ENCODE measurements at places on chromosomes 2 and 18. TPM values are rescaled to one million over a fixed set of nuclear protein-coding genes. Genes with fewer than 3 reads are reported as not detected.

DNA sequence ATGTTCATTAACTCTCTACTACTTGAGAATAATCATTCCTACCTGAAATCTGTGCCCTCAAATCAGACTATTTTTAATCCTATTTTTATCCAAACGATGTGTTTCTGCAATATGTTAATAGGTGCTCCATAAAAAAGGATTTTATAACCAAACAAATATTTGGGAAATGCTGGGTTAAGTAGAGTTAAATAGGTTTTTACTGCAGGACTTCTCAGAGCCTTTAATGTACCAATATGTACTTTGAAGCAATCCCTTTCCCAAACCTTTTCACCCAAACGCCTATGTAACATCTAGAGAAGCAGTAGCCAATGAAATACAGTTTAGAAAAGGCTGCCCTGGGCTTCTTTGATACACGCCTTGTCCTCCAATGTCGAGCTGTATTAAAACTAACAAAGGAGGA lies 182.5 kb downstream of the SP3 start:
- no peak overlapping the region for H3K4me3 ChIP-seq
- no peaks in the 10 kb centered on the region for H3K4me1 ChIP-seq
- H3K27ac ChIP-seq: no peak overlapping the region
- H3K36me3 ChIP-seq: no peaks in the 10 kb centered on the region

- DNase-seq: peak; percentile 23
- peaks cover 3% of the 10 kb centered on the region for H3K4me1 ChIP-seq
- no peak overlapping the region for H3K4me3 ChIP-seq
- no peaks in the 10 kb centered on the region for H3K27me3 ChIP-seq
- H3K36me3 ChIP-seq: no peaks in the 10 kb centered on the region
- H3K27ac ChIP-seq: no peak overlapping the region
Measured at GRCh38 chr2:47089083-47089464, 66.0 kb downstream of the STPG4 start.

- H3K27me3 ChIP-seq: no peaks in the 10 kb centered on the region
- H3K27ac ChIP-seq: no peak overlapping the region
- H3K4me1 ChIP-seq: no peaks in the 10 kb centered on the region
- no peak overlapping the region for H3K4me3 ChIP-seq
Measured at GRCh38 chr18:78125206-78125896, 854.3 kb upstream of the SALL3 start.

The QPCT gene
- total RNA-seq: 16.6 TPM

The CXCR4 gene
- 51.9 TPM for total RNA-seq

GRCh38 chr2:172168917-172169346 lies 66.2 kb upstream of the DLX2 start:
- no peaks in the 10 kb centered on the region for H3K27me3 ChIP-seq
- no peaks in the 10 kb centered on the region for H3K36me3 ChIP-seq
- peaks cover 7% of the 10 kb centered on the region for H3K4me1 ChIP-seq
- H3K27ac ChIP-seq: no peak overlapping the region
- H3K4me3 ChIP-seq: no peak overlapping the region

DNA sequence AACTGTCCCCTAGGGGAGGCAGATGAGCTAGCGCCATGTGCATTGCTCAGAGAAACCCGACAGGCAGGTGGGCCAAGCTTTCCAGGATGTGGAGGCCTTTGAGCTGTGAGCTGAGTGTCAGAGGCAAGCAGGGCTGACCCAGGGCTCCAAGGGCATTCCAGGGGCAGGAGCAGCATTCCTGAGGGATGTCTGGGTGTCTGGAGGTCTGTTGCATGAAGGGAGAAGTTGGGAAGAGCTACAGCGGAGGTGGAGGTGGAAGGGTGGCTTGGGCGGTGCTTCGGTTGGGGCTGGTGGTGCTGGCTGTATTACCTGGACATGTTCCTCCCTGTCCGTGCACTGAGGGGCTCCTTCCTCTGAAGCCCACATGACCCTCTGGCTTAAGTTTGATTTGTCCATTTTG lies 102.8 kb downstream of the RNF144A start:
- no peak overlapping the region for H3K27ac ChIP-seq
- H3K4me3 ChIP-seq: no peak overlapping the region
- H3K4me1 ChIP-seq: peaks cover 25% of the 10 kb centered on the region
- DNase-seq: no peak
- H3K27me3 ChIP-seq: no peaks in the 10 kb centered on the region
- peaks cover 2% of the 10 kb centered on the region for H3K36me3 ChIP-seq

The ALK gene
- 0.13 TPM for total RNA-seq

GRCh38 chr18:72530622-72531021 lies 13.5 kb downstream of the CBLN2 start:
- no peak overlapping the region for H3K4me3 ChIP-seq
- H3K27ac ChIP-seq: no peak overlapping the region
- no peaks in the 10 kb centered on the region for H3K27me3 ChIP-seq
- H3K4me1 ChIP-seq: no peaks in the 10 kb centered on the region

DNA sequence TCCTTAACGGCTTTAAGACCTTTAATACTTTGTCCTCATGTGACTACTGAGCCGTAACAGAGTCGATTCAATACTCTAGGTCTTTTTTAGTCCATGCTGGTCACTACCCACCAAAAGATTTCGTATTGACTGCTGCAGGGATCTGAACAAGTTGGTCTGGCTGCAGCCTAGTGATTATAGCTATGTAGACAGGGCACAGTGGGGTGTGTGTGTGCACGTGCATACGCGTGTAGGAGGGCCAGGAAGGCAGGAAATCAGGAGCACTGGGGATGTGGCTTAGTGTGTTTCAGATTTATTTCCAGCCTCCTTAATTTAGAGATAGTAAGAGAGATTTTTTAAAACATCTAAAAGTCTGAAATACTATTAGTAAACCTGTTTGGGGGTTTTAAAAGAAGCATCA lies 161.4 kb downstream of the MYO3B start:
- no peaks in the 10 kb centered on the region for H3K27me3 ChIP-seq
- H3K27ac ChIP-seq: no peak overlapping the region

DNA sequence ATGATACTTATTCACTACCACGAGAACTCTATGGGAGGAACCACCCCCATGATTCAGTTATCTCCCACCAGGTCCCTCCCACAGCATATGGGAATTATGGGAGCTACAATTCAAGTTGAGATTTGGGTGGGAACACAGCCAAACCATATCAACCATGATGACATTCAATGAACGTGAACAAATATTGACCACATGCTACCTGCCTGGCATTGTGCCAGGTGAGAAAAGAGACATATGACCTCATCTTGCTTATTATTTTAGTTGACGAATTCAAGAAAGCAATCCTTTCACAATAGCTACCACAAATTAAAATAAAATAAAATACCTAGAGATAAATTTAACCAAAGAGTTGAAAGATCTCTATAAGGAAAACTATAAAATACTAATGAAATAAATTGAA lies 286.5 kb upstream of the CRIM1 start:
- no peak overlapping the region for H3K27ac ChIP-seq
- no peak for DNase-seq
- H3K36me3 ChIP-seq: no peaks in the 10 kb centered on the region
- H3K27me3 ChIP-seq: no peaks in the 10 kb centered on the region

DNA sequence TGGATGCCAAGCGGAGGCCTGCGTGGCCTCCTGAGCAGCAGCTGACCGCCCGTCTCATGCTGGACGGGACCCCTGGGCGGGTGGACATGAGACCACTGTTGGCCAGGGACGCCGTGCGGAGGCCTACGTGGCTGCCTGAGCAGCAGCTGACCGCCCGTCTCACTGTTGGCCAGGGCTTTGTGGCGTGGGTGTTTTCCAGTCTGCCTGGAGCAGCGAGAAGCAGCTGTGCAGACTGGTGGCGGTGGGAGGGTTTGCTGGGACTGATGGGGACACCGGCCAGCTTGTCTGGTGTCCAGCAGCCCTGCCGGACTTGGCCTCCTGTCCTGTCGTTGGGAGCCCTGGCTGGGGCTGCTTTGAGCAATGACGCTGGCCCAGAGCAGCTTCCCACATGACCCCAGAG lies 5.8 kb upstream of the D2HGDH start:
- DNase-seq: no peak
- H3K27ac ChIP-seq: no peak overlapping the region
- no peaks in the 10 kb centered on the region for H3K4me1 ChIP-seq
- peaks cover 4% of the 10 kb centered on the region for H3K36me3 ChIP-seq

The HIBCH gene
- 35.7 TPM for total RNA-seq

DNA sequence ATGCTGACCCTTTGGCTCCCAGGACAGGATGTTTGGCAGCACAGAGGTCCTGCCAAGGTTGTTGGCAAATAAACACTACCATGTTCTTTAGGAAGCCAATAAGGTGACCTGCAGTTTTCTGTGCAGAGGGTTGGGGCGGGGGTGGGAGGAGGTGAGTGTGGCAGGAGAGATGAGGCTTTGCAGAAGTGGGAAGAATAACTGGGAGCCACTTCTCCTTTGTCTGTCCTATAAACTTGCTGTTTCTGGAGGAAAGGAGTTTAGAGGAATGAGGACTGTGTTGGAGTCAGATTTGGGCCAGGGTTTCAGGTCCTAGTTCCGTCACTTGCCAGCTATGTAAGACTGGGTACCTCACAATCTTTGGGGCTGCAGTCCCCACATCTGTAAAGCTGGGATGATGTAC lies 187.6 kb upstream of the SPRED2 start:
- H3K4me3 ChIP-seq: no peak overlapping the region
- DNase-seq: no peak
- no peaks in the 10 kb centered on the region for H3K36me3 ChIP-seq
- no peak overlapping the region for H3K27ac ChIP-seq
- no peaks in the 10 kb centered on the region for H3K4me1 ChIP-seq

DNA sequence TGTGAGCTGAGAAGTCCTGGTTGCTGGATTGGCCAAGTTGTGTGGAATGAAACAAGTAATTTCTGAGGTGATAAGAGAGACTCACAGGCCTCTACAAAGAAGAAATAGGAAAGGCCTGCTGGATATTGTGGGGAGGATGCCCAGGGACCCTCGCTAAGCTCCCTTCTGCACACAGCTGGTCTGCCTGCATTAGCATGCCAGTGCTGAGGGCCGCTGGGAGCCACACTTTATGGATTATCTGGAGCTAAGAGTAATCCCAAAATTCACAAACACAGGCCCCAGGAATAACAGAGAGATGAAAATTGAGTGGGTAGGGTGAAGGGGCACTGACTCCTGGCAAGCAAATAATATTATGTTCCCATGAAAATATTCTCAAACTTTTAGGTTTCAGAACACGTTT lies 114.9 kb upstream of the SIX3 start:
- no peaks in the 10 kb centered on the region for H3K27me3 ChIP-seq
- no peaks in the 10 kb centered on the region for H3K36me3 ChIP-seq
- H3K27ac ChIP-seq: no peak overlapping the region
- DNase-seq: no peak
- H3K4me1 ChIP-seq: no peaks in the 10 kb centered on the region
- no peak overlapping the region for H3K4me3 ChIP-seq

The PCARE gene
- total RNA-seq: not detected

The MAPRE3 gene
- total RNA-seq: 17.9 TPM

DNA sequence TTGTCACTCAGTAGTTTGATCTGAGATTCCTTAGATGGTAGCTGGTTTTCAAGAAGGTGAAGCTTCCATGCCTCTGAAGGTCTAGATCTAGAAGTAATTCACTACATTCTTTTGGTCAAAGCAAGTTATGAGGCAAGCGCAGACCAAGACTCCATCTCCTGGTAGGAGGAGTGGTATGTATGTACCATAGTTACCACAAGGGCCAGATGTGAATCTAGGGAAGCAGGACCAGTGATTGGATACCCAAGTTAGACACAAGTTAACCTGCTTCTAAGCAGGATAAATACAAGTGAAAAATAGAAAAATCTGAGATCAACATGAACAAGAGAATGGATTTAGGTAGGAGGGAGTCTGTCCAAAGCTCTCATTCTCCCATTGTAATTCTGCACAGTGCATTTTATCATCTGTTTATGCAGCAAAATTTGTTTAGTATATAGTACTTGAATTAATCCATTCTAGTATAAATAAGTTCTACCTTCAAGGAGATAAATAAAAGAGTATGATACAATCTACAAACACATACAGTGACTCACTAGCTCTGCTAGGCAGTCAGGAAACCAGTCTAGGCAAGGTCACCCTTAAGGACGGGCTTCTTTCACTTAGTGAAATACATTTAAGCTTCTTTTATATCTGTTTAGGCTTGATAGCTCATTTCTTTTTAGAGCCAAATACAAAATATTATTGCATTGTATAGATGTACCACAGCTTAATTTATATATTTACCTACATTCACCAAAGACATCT lies 14.2 kb upstream of the DOCK10 start:
- no peak for DNase-seq
- no peak overlapping the region for H3K4me3 ChIP-seq
- H3K36me3 ChIP-seq: no peaks in the 10 kb centered on the region
- H3K4me1 ChIP-seq: no peaks in the 10 kb centered on the region
- H3K27ac ChIP-seq: no peak overlapping the region
- H3K27me3 ChIP-seq: no peaks in the 10 kb centered on the region

DNA sequence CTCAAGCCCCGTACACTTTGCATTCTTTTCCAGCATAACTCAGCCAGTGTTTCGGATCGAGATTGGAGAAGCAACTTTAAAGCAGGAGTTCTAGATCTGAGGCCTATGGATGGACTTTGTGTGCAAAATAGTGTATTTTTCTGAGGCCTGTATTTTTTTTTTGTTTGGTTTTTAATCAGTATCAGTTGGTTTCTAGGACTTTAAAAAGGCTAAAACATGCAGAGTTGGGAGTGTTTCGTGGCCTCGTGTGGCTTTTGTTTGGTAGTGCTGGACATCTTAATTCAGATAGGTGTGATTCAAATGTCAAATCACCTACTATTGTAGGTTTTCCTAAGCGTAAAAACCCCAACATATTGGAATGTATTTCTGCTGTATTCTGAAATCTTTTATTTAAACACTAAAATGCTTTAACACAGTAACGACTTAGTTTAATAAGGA lies 282 bp upstream of the PUS10 start:
- no peaks in the 10 kb centered on the region for H3K27me3 ChIP-seq
- peak overlapping the region; percentile 85 for H3K27ac ChIP-seq
- H3K36me3 ChIP-seq: no peaks in the 10 kb centered on the region
- H3K4me1 ChIP-seq: no peaks in the 10 kb centered on the region
- DNase-seq: no peak
- H3K4me3 ChIP-seq: peak overlapping the region; percentile 89

DNA sequence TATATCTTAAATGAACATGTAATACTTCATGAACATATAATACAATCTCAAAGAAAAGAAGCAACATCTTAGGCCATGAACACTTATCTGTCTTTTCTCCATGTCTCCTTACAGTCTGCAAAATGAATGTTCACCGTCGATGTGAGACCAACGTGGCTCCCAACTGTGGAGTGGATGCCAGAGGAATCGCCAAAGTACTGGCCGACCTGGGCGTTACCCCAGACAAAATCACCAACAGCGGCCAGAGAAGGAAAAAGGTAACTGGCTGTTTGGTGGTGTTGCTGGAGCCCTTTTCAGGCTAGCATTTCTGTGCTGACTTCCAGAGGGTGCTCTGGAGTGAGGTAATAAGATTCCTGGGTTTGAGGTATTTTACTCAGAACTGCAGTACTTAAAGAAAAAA lies 295.9 kb upstream of the EPAS1 start:
- no peaks in the 10 kb centered on the region for H3K4me1 ChIP-seq
- peak overlapping the region; percentile 79 for H3K27ac ChIP-seq
- no peaks in the 10 kb centered on the region for H3K27me3 ChIP-seq
- no peaks in the 10 kb centered on the region for H3K36me3 ChIP-seq
- H3K4me3 ChIP-seq: no peak overlapping the region

All from kidney (tissue), 22 donors.